Stimulated activated naive CD8-positive, alpha-beta T cell treated with anti-CD3 and anti-CD28 coated beads, Interleukin-15, Interleukin-2, amounts not matched to agents 100 U/mL and 50 U/mL, for 24 hours (primary cell): ENCODE measurements at places on chromosomes 5 and 9.
A peak's percentile ranks its signal among the peaks of the same experiment; 100 is the strongest.

DNA sequence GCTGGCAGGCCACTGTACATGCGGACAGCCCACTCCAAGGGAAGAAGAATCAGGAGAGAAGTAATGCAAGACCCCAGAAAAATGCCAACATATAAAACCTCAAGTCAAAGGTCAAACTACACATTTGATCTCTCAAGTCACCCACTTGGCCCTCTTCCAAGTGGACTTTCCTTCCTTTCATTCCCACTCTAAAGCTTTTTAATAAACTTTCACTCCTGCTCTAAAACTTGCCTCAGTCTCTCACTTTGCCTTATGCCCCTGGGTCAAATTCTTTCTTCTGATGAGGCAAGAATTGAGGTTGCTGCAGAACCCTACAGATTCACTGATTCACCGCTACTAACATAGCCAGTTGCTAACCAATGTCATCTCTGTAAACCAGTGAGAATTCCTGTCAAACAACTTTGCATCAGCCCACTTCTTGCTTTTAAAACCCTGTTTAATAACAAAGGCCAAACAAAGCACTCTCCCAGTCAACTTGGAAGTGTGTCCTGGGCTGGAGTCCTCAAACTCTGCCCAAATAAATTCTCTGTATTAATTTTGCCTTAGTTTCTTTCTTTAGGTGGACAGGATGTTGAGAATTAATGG lies 6.9 kb upstream of the ATP6V1G1 start:
- DNase-seq, result no peak

DNA sequence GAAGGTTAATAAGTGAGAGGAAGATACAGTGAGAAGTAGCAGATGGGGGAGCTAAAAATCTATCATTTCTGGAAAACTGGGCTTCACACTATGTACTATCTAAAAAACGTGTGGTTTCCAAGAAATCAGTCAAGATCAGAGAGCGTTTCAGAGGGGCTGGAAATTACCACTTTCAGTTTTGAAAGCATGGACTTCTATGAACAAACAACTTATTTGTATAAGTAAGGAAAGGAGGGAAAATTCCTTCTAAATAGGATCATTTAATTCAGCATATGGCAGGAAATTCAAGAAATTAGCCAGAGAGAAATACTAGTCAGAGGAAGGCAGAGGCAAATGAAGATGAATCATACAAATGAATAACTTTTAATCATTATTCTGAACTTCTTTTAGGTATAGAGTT lies 11.3 kb downstream of the TNC start:
- no peak for DNase-seq

DNA sequence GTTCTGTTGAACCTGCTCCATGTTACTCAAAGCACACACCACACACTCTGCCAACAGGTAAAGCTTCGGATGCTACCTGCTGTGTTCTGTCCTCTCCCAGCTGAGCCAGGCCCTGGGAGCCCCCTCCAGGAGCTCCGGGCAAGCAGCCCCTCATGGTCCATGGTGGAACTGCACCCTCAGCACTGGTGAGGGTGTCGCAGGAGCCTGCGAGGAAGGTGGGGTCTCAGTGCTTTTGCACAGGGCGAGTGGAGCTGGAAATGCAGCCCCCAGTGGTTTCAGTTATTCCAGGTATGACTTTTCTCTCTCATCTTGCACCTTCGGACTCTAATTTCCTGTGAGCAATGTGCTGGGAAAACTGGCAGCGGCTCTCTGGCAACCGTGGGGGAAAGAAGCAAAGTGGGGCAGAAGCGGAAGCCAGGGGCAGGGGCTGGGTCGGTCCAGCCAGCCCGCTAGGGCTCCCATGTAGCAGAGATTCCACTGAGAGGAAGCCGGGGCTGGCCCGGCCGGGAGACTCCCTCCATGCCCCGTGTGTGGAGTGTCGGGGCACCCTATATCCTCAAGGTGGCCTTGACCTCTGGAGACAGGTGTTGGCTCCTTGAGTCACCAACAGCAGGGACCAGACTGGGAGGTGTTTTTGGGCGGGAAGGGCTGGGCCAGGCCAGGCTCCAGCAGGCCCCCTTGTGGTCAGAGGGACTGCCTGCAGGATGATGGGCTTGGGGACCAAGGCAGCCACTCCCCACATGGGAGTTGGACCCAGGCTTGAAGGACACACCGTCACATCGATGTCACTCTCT lies 75.6 kb upstream of the PRSS3 start:
- peak; percentile 50 for DNase-seq

DNA sequence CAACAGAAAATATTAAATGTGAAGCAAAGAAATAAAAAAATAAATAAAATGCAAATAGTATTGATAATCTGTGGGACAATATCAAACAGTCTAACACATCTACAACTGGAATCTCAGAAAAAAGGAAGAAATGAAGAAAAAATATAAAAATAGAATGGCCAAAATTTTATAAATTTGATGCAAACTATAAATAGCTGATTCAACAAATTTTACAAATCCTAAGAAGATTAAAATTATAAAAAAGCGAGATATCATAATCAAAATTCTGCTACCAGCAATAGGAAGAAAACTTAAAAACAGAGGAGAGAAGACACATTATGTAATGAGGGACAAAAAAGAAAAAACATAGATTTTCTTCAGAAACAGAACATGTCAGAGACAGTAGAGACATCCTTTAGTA lies 129.2 kb upstream of the IRX1 start:
- no peak for DNase-seq

DNA sequence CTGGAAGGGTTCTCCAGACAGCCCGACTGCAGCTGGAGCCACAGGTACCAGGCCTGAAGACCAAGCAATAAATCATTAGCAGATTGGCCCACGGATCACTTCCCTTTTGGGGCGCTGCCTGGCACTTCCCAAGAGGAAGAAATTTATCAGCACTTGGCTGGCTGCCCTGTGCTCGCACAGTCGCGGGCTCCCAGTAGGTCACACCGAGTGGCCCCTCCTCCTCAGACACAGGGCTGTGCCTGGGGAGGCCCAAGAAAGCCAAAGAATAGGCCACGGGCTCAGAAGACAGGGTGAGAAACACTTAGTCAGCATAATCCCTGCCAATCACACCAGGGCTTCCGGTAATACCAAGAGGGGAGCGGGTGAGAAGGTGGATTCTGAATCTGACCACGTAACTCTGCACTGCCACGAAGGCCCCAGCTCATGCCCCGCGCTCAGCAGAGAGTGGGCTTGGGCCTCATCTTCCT lies 115.7 kb upstream of the MSX2 start:
- DNase-seq, result peak; percentile 5

DNA sequence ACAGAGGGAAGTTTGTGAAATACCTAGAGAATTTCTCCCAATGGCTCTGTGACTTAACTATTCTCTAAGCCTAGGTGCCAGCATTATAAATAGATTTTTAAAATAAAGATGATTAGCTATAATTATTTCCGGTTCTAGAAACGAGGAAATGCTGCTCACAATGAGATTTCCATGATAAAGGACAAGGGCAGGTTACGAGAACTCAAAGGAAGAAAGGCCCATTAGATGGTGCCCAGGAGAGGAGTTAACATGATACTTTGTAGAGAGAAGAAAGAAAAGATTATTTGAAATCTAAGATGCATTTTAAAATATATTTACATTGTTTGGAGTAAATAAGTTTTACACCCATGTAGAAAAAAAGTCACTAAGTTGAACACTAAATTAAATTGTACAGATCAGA lies 538.3 kb upstream of the PTGER4 start:
- DNase-seq, result no peak

GRCh38 chr9:103981912-103982311 lies 112.2 kb upstream of the SMC2 start:
- no peak for DNase-seq

DNA sequence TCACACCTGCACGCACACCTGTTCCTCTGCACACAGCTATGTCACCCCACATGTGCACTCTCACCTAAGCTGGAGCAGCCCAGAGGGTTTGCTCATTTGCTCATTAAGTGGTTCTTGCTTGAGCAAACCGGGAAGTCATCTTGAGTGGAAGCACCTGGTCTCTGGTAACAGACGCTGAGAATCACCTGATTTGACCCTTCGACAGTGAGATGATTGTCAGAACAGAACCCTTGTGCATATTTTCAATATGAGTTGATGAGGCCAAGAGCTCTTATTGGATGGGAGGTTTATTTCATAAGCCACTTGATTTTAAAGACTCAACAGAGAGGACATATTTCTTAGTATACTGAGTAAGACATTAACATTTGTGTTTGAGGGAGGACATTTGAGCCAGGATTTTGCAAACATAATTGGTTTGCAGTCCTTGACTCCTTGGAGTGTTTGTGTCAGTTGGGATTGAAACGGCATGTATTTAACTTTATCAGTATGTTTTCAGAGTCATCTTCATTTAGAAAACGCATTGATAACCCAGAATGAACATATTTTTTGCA lies 22.1 kb upstream of the LPCAT1 start:
- DNase-seq, result no peak

DNA sequence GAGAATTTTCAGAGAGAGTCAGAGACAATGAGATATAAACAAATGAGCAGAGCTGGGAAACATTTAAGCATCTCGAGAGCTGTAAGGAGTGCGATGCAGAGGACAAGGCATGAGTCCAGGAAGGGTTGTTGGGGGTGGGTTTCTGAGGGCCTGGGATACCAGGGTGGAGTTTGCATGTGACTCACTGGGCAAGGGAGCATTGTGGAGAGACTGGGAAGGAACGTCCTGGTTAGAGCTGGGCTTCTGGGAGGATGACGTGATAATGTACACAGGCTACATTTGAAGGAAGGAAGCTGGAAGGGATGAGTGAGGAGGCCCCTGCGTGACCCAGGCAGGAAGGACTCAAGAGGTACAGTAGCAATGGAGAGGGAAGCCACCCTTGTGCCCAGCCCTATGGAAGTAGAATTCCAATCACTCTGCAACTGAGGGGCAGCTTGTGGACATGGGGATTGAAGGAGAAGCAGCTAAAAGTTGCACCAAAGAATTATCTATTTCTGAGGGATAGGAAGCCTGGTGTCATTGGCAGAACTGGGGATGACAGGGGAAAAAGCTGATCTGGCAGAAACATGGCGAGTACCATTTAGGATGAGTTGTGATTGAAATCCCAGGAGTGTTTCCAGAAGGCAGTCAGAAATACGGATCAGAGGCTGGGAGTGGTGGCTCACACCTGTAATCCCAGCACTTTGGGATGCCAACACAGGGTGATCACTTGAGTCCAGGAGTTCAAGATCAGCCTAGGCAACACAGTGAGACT lies 59.3 kb upstream of the AFAP1L1 start:
- no peak for DNase-seq

DNA sequence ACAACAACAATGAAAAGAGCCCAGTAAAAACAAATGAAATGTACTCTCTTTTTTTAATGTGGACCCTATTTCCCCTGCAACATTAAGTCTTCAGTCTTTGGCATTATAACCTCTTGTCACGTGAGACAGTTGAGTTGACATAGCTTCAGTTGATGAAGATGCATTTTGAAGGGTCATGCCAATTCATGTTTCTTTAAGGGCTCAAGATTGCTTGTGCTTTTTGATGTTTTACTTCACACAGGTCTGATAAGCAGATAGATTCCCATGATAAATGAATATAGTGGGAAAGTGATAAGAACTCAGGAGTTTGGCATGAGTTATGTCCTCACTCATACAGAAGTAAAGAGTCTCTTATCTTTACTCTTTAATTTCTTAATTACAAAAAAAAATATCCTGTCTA lies 229.4 kb downstream of the SNCAIP start:
- no peak for DNase-seq

DNA sequence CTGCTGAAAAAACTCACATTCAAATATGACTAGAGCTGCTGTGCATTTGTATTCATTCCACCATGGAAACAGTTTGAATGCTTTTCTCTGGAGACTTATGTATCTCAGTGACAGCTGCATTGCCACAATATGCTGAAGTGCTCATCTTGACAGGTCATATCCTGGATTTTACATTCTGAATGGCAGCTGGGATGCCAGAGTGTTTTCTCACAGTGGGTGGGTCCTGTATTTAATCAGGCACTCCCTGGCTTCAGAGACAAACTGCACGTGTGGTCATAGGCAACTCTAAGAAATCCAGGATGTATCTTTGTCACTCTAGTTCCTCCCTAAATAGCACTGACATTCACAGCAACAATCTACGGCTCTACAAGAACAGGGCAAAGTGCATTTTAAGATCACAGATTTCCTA lies 75.6 kb downstream of the ST8SIA4 start:
- DNase-seq, result no peak

DNA sequence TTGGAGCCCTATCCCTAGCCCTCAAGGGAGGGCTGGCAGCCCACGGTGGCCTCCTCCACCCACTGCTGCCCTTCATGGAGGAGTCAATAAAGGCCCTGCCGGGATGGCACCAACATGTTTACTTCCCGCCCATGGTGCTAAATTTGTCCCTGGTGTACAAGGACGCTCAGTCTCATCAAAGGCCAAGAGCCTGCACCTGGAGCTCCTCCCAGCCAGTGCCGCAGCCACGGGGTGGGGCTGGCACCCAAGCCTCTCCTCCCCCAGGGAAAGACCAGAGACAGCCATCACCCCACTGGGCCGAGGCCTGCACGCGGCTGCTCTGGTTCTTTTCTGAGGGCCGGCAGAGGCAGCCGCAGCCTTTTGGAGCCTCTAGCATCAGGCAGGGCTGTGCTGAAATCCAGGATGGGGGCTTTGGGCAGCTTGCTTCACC lies 34.8 kb upstream of the RXRA start:
- no peak for DNase-seq

- DNase-seq, result no peak
Observed at GRCh38 chr5:115214541-115214940, 44.8 kb upstream of the TRIM36 start.

GRCh38 chr9:92617195-92617813 lies 52.6 kb downstream of the IPPK start:
- DNase-seq, result no peak

DNA sequence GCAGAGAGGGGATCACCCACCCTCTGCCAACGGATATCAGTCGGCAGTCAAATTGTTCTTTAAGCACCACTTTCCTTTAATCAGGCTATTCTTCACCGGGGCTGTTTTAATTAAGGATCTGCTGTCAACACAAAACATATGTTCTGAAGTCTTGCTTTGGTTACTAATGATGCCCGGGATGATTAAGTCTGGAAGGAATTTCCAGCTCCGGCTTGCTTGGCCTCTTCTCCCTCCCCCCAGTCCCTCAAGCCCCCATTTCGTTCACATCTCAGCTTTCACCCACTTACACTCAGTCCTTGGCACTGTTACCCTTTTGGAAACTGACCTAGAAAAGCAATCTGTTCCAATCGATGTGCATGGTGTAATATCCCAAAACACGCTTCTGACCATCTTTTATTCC lies 74.7 kb downstream of the MSX2 start:
- DNase-seq, result no peak

- no peak for DNase-seq
Observed at GRCh38 chr9:92402360-92402759, 2.0 kb downstream of the OGN start.

DNA sequence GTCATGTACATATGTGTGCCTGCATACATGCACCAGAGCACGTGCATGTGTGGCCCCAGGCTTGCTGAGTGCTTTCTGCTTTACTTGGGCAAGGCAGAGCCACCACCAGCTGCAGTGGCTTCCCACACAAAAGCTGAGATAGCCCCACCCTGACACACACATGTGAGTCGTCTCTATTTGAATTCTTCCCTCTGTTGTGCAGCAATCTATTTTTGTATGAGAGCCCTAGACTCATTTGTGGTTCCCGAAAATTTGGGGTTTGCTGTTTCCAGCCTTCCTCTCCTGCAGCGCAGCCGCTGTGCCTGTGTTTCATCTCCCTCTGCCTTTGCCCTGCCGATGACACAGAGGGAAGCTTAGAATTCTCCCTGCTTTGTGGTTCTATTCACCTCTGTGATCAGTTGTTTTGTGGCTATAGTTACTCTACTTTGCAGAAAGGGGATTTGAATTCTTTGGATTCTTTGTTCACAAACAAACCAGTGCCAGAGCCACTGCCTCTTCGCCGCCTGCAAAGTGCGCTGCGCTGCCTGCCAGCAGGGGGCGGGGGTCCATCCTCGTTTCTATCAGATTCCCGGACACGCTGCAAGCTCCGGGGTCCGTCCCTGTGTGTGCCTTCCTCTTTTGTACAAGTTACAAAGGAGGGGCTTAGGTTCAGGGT lies 95.8 kb upstream of the DAP start:
- DNase-seq, result peak; percentile 62
